ENCODE measurements at places on chromosomes 2 and 18. TPM values are rescaled to one million over a fixed set of nuclear protein-coding genes. Genes with fewer than 3 reads are reported as not detected.

The ERICH2 gene
- not detected for total RNA-seq

The CFAP65 gene
- 0.48 TPM for total RNA-seq

The CD28 gene
- not detected for total RNA-seq

The GAL3ST2 gene
- 0.42 TPM for total RNA-seq

The TRPM8 gene
- total RNA-seq, result 0.15 TPM

The CCDC148 gene
- total RNA-seq, result 0.42 TPM

The EPB41L5 gene
- total RNA-seq, result 4.1 TPM

The TGFA gene
- 5.5 TPM for total RNA-seq

The PROKR1 gene
- total RNA-seq, result not detected

The POTEE gene
- total RNA-seq, result 0.04 TPM
